ENCODE measurements at places on chromosomes 1 and 21. TPM values are rescaled to one million over a fixed set of nuclear protein-coding genes. Genes with fewer than 3 reads are reported as not detected.
A peak's percentile ranks its signal among the peaks of the same experiment; 100 is the strongest.

DNA sequence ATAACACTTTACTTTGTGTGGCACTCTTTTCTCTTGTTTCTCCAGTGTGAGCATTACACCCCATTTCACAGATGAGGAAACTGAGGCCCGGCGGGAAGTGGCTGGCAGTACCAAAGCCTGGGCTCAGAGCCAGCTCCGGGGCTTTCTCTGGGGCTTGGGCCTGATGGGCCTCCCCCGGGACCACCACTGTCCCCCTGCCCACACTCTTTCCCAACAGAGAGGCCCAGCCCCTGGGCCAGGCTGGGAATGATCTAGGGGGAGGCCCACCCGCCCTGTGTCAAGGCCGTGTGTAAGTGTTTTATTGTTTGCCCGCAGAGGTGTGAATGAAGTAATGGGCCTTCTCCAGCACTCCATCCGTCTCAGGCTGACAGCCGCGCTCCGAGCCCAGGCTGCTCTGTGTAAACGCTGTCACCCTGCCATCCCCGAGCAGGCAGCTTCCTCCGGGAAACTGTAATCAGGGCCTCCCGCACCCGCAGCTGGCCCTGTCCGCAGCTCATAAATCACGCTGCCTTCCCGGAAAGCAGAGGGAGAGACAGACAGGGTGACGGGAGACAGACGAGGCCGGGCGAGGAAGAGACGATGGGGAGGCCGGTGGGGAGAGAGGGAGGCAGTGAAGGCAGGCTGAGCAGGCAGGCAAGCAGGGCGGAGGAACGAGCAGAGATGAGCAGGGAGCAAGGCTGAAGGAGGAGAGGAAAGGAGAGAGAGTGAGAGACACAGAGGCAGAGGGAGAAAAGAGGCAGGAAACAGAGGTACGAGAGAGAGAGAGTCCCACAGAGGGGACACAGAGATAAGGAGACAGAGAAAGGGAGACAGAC is 109.7 kb upstream of the ZBTB40 start:
- no peak for DNase-seq

Gene CD160
- not detected for total RNA-seq

DNA sequence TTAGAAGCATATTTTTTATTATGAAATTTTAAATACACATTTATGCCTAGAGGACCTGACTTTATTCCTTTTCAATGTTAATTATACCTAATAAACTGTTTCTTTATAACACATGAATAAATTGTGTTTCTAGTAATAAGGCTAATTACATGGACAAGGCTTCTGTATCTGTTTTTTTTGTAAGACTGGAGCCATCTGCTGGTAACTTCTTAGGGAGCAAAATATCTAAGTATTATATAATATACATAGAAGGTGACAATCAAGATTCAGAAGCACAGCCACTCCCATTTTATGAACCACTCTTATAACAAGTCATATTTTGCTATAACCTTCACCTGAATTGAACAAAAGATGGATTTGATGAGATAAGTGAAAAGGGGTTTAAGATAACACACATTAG is 84.2 kb downstream of the LBR start:
- DNase-seq = no peak

Gene CLCA1
- total RNA-seq = not detected

Gene AGL
- total RNA-seq = 12.6 TPM

GRCh38 chr1:2523191-2523890 is 3.1 kb downstream of the PANK4 start:
- DNase-seq = peak; percentile 53

Gene PRKAB2
- 10.3 TPM for total RNA-seq

DNA sequence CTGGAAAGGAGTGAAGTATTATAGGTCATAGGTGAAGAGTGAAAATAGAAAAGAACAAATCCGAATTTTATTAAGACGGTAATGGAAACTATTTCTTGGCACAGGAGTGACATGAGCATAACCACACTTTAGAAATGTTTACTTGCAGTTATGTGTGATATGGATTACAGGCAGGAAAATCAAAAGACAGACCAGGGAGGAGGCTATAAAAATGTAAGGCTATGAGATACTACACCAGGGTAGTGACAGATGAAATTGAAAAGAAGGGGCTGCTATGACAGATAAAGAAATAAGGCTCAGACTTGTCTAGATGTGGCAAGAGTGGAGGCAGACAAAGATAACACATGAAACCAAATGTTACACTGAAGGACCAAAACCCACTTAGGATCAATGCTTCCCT is 31.7 kb downstream of the GPATCH2 start:
- DNase-seq = no peak

- no peak for DNase-seq
Observed at GRCh38 chr1:63135174-63135512, 187.2 kb upstream of the FOXD3 start.

DNA sequence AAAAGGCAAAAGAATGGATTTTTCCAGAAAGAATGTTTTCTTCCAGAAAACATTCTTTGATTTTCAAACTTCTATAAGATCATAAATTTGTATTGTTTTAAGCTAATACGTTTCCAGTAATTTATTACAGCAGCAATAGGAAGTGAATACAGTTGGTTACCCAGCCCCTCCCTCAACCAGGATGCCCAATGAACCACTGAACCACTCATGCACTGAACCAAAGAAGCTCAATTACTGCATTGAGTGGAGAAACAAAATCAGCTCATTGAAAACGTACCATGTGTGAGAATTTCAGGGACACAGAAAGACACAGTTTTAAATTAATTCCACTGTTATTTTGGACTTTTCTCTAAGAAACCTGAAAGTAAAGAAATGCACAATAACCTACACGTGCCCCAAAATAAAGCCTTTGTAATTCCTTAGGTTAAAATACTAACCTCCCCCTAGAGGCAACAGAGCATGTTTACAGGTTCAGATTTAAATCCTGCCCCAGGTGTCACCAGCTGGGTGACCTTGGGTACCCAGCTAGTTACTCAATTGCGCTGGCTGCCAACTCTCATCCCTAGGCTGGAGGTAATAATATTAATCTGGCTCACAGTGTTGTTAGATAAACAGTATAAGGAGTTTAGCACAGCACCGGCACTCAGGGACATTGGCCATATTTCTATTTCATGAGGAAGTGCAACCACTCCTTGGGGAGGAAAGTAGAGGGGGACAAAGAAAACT is 111.7 kb downstream of the NMNAT2 start:
- DNase-seq = no peak

Gene NR1I3
- total RNA-seq = not detected

GRCh38 chr1:40927781-40928180 is 51.7 kb upstream of the CTPS1 start:
- DNase-seq = no peak

- DNase-seq = no peak
Observed at GRCh38 chr21:41226853-41227252, 58.9 kb downstream of the BACE2 start.

GRCh38 chr1:236425031-236425663 is 31.1 kb downstream of the EDARADD start:
- no peak for DNase-seq

Gene S100A7
- not detected for total RNA-seq

Gene DPT
- total RNA-seq = not detected

GRCh38 chr1:119611701-119612113 is 36.4 kb downstream of the ZNF697 start:
- peak; percentile 70 for DNase-seq

DNA sequence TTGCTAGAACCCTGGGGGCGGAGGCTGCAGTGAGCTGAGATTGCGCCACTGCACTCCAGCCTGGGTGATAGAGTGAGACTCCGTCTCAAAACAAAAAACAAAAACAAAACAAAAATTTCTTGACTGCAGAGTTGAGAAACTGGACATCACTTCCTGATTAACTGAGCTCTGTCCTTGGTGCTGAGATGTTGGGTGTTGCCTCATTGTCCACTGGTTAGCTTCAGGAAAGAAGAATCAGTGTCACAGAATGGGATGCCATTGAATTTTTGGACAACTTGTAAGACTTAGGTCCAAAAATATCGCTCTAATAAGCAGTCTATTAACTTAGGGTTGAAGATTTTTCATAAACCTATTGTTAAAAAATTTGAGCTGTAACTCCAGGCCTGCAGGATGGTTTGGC is 23.8 kb upstream of the KCNA10 start:
- DNase-seq = peak; percentile 30

DNA sequence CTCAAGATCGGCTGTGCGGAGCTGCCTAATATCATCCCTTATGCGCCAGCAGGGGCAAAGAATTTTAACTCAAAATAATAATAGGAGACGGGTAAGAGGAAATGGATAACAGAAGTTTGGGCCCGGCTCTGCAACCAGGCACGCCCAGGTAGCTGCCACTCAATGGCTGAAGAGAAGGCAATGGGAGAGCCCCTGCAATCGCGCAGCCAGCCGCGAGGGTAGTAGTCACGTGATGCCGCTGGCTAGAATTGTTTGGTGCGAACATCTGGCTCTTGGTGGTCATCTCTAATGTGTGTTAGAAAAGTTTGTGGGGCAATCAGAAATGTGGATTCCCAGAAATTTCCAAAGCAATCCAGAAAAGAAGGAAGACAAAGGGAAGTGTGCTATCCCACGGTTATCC is 12.3 kb downstream of the BARHL2 start:
- DNase-seq = no peak

GRCh38 chr1:227797625-227798024 is 17.9 kb upstream of the PRSS38 start:
- DNase-seq = no peak

DNA sequence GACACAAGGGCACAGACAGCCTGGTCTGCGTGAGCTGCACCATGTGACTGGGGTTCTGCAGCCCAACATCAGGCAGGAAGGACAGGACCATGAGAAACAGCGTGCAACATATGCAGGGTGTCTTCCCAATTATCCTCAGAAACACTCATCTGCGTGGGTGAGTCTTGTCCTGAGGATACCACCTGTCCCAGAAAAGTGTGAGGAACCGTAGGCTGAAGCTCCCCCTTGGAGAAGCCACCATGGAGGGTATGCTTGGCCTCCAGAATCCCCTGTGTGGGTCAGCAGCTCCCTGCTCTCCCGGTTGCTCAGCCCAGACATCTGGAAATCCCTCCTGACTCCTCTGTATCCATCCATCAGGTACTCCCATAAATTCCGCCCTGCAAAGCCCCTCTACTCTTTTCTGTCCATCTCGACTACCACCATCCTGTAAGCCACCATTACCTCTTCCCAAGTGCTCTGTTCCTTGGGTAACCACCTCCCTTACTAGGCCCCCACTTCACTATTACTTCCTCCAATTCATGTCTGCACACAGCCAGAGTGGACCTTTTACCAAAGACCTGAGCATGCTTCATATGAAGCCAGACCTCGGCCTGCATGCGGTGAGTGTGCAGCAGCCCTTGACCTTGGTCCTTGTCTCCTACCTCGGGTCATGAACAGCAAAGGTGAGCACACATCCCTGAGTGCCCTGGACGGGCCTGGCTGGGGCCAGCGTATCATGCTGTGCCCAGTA is 33.0 kb downstream of the ETS2 start:
- DNase-seq = no peak

- no peak for DNase-seq
Observed at GRCh38 chr1:91940496-91940895, 8.7 kb upstream of the BRDT start.

DNA sequence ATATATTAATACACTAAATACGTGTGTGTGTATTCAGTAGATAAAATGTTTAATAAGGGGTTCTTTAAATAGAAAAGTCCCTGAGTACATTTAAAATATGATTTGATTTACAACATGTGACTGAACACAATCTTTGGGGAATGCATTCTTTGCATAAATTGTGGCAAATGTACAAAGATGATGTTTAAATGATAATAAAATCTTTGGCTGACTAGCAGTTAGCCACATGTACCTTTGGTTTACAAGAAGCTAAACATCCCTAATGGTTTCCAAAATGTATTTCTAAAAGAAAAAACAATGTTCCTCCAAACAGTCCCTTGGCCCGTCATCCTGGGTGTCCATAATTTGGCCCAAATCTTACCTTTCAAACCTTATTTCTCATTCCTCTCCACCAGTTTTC is 106.4 kb upstream of the MARK1 start:
- no peak for DNase-seq

DNA sequence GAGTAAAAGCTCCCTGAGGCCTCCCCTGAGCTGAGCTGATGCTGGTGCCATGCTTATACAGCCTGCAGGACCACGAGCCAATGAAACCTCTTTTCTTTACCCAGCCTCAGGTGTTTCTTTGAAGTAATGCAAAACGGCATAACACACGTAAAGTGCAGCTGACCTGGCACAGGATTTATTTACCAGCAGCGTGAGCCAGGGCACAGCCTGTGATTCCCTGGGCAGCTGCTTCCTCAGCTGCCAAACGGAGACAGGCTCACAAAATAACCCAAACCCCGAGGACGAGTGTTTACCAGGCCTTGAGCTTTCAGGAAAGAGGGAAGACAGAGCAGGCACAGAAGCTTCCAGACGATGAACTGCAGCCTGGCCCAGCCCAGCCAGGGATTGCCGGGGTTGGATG is 120.6 kb upstream of the ARHGEF16 start:
- DNase-seq = no peak

Gene PKLR
- total RNA-seq = not detected

DNA sequence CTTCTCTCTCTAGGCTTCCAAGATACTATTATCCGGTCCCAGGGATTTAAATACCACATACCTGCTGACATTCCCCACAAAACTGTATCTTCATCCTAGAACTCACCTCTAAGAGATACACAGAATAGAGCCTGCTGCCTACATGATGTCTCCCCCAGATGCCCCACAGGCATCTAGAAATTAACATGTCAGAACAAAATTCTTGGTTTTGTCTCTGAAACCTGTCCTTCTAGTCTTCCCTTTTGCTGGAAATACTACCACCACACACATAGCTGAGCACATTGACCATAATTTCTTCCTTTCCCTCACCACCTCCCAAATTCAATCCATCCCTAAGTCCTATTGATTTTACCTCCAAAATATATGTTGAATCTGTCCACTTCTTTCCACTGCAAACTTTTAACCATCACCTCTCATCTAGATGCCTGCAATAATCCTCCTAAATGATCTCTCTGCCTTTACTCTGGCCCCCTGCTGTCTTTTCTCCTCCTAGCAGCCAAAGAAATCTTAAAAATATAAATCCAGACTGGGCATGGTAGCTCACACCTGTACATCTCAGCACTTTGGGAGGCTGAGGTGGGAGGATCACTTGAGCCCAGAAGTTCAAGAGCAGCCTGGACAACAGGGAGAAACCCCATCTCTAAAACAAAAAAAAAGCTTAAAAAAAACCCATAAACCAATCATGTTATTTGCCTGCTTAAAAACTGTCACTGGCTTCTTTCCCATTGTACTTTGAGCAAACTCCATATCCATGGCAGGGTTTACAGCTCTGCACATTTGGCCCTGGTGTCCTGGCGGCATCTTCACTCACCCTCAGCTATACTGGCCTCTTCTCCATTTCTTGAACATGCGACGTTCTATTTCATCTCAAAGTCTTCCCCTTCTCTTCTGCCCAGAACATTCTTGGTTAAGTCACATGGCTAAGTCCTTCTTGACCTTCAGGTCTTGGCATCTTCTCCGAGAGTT is 6.2 kb upstream of the FAM76A start:
- peak; percentile 10 for DNase-seq

Gene PPFIA4
- total RNA-seq = 13.7 TPM

Data from activated CD4-positive, alpha-beta T cell treated with anti-CD3 and anti-CD28 coated beads, Interleukin-2, amount 10 ng/mL, durations not matched to agents 7 days and 5 days (primary cell).